ENCODE measurements at places on chromosomes 1 and 21.
A peak's percentile ranks its signal among the peaks of the same experiment; 100 is the strongest.

GRCh38 chr1:211938561-211938997 is 96.8 kb downstream of the INTS7 start:
- H3K27me3 ChIP-seq, result no peaks in the 10 kb centered on the region
- no peaks in the 10 kb centered on the region for H3K36me3 ChIP-seq
- DNase-seq, result no peak

- H3K27me3 ChIP-seq, result no peaks in the 10 kb centered on the region
- no peak overlapping the region for H3K27ac ChIP-seq
- no peaks in the 10 kb centered on the region for H3K36me3 ChIP-seq
- no peaks in the 10 kb centered on the region for H3K4me1 ChIP-seq
Measured at GRCh38 chr1:49098866-49099265, 322.2 kb upstream of the BEND5 start.

- H3K4me3 ChIP-seq, result no peak overlapping the region
- no peaks in the 10 kb centered on the region for H3K36me3 ChIP-seq
- H3K4me1 ChIP-seq, result no peaks in the 10 kb centered on the region
- no peak for DNase-seq
- no peaks in the 10 kb centered on the region for H3K27me3 ChIP-seq
Measured at GRCh38 chr1:117782056-117782455, 147.4 kb downstream of the GDAP2 start.

DNA sequence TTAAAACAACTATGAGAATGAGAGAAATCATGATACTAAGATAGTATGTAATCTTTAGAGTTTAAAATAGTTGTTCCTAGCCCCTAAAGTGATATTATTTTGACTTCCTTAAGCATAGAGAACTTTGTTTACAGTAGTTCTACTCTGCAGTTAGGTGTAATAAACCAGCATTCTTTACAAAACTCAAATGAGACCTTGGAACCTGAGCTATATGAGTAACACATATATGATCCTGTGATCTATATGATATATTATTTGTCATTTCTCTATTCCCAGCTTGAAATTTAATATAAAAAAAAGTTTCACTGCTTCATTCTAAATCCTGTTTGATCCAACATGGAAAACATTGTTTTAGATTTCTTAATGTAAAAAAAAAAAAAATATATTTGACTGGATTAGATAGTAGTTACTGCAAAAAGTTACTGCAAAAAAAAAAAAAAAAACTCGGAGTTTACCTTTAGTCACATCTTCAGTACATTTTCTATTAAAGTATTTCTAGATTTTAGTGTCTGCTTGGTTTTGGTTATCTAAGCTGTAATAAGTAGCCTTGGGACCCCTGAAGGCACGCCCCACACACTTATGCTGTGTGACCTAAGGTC is 463.8 kb downstream of the USP25 start:
- no peaks in the 10 kb centered on the region for H3K27me3 ChIP-seq
- H3K4me3 ChIP-seq, result no peak overlapping the region
- no peak for DNase-seq
- no peaks in the 10 kb centered on the region for H3K36me3 ChIP-seq

DNA sequence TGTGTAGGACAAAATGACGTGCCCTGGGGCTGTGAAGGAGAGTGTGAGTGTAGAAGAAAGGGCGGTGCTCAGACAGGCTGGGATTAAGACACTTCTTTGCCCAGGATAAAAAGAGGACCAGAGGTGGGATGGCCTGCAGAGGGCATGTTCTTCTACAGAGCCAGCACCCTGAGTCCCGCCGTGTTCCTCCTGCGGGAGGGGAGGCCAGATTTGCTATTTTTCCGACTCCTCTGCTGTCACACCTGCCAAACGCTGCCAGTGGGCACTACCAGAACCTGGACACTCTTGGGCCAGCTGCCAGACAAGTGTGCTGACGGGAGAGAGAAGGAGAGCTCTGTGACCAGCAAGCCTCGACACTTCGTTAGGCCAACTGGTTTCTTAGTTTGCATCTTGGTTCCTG is 206.4 kb downstream of the PLD5 start:
- no peak overlapping the region for H3K27ac ChIP-seq
- H3K4me1 ChIP-seq, result no peaks in the 10 kb centered on the region
- no peak for DNase-seq
- no peak overlapping the region for H3K4me3 ChIP-seq

DNA sequence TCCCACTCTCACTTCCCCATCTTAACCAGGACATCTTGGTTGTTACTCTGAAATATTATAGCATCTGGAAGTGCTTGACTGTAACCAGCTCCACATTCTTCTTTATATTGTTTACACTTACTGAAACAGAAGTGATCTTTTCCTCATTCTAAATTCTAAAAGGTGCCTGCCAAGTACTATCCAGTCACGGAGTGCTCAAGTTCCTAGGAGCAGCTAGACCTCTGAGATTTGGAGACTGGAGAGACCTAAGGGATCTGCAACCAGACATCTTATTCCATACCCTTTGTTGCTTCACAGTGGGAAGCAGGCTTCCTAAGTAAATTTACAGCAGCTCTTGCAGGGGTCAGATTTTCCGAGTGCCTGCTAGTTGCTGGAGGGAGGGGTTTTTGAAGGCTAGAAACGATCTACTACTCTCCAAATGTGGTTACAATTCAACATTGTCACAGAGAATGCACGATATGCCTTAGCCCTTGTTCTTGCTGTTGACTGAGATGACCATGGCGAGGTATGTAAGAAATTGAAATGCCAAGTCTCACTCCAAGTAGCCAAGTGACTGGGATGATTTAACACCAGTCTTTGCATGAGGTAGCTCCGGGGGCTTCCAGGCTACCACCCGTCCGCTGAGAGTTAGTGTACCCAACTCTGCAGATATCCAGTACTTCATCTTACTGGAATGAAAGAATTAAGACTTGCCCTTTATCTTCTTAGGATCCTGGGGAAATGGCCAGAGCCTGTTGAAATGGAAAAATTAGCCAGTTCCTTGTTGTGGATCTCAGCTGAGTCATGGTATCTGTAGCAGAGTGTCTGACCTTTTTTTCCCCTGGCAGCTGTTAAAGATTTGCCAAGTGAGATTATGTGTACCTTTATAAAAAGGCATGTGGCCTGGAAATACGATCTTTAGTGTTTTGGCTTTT is 150.8 kb downstream of the MAST2 start:
- H3K4me3 ChIP-seq, result no peak overlapping the region
- H3K27me3 ChIP-seq, result no peaks in the 10 kb centered on the region
- no peaks in the 10 kb centered on the region for H3K36me3 ChIP-seq

GRCh38 chr1:156392452-156392853 is 23.4 kb downstream of the RHBG start:
- H3K36me3 ChIP-seq, result no peaks in the 10 kb centered on the region
- peaks cover 20% of the 10 kb centered on the region for H3K4me1 ChIP-seq
- no peak overlapping the region for H3K27ac ChIP-seq
- no peak overlapping the region for H3K4me3 ChIP-seq

DNA sequence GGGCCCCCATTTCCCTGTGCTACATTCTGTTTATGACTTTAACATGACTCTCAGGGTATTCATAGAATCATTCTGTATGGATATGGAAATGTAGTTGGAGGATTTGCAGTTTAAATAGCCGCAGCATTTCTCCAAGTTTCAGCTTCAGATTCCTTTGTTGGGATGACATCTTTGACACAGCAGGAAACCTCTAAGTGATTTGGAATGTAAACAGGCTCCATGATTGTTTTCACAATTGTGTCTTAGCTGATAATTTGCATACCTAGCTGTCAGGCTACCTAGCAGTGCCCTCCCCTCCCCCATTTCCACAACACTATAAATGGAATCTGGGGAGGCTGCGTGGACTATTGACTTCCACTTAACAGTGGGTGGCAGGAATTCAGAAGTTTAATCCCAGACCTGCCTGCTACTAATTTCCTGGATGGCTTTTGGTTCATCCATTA is 290.2 kb downstream of the HLX start:
- DNase-seq, result peak; percentile 29
- no peaks in the 10 kb centered on the region for H3K27me3 ChIP-seq
- no peaks in the 10 kb centered on the region for H3K36me3 ChIP-seq
- H3K4me3 ChIP-seq, result no peak overlapping the region
- no peaks in the 10 kb centered on the region for H3K4me1 ChIP-seq

DNA sequence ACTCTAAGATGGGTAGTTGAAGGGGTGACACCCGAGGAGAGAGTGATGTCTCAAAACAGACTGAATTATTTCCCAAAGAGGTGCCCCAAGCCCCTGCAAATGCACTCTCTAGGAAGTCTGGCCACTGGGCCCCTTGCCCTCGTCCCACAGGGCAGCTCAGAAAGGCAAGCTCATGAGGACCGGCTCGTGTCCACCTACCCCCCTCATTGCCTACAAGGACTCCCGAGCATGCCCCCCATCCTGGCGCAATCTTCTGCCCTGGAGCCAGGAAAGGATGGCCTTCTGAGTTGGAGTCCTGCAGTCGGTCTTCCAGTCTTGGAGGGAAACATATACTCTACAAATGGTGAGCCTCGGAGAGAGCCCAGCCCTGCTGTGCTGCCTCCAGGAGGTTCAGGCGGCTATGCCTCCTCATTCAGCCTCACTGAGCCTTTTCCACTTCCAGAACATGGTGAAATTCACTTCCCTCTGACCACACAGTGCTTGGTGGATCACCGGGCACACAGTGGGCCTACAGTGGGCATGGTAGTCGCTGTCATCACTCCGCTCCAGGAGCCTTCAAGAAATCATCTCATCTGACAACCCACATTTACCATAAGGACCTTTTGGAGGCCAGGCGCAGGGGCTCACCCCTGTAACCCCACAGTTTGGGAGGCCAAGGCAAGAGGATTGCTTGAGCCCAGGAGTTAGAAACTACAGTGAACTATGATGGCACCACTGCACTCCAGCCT is 5.8 kb upstream of the WNT3A start:
- no peak for DNase-seq
- H3K4me3 ChIP-seq, result no peak overlapping the region
- no peaks in the 10 kb centered on the region for H3K36me3 ChIP-seq
- H3K4me1 ChIP-seq, result peaks cover 9% of the 10 kb centered on the region

- peaks cover 3% of the 10 kb centered on the region for H3K4me1 ChIP-seq
- no peaks in the 10 kb centered on the region for H3K27me3 ChIP-seq
- no peak overlapping the region for H3K27ac ChIP-seq
- H3K4me3 ChIP-seq, result no peak overlapping the region
Measured at GRCh38 chr1:110505596-110505995, 13.4 kb downstream of the KCNA10 start.

- no peaks in the 10 kb centered on the region for H3K36me3 ChIP-seq
- no peaks in the 10 kb centered on the region for H3K4me1 ChIP-seq
- no peak for DNase-seq
Measured at GRCh38 chr1:109996476-109996875, 11.9 kb downstream of the AHCYL1 start.

- no peaks in the 10 kb centered on the region for H3K4me1 ChIP-seq
- no peak overlapping the region for H3K4me3 ChIP-seq
- DNase-seq, result no peak
- no peaks in the 10 kb centered on the region for H3K36me3 ChIP-seq
- no peaks in the 10 kb centered on the region for H3K27me3 ChIP-seq
- H3K27ac ChIP-seq, result no peak overlapping the region
Measured at GRCh38 chr1:33740040-33740744, 123.7 kb upstream of the HMGB4 start.

DNA sequence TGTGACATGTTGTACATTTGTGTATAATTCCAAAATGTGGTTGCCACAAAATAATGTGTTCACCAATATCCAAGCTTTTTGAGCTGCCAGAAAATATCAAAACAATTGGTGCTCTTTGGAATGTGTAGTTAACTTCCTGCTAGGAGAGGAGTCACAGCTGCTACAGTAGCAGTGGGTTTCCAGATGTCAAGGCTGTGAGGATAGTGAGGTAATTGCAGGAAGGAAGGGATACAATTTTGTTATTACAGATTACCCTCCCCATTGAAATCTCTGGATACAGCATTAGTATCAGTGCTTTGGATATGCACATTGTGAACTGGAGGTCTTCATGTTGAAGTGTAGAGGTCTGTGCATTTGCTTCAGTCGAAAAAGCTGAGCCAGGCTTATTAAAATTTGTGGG is 253.2 kb downstream of the PTPRC start:
- DNase-seq, result no peak
- H3K36me3 ChIP-seq, result no peaks in the 10 kb centered on the region
- no peaks in the 10 kb centered on the region for H3K4me1 ChIP-seq
- no peaks in the 10 kb centered on the region for H3K27me3 ChIP-seq
- H3K4me3 ChIP-seq, result no peak overlapping the region

DNA sequence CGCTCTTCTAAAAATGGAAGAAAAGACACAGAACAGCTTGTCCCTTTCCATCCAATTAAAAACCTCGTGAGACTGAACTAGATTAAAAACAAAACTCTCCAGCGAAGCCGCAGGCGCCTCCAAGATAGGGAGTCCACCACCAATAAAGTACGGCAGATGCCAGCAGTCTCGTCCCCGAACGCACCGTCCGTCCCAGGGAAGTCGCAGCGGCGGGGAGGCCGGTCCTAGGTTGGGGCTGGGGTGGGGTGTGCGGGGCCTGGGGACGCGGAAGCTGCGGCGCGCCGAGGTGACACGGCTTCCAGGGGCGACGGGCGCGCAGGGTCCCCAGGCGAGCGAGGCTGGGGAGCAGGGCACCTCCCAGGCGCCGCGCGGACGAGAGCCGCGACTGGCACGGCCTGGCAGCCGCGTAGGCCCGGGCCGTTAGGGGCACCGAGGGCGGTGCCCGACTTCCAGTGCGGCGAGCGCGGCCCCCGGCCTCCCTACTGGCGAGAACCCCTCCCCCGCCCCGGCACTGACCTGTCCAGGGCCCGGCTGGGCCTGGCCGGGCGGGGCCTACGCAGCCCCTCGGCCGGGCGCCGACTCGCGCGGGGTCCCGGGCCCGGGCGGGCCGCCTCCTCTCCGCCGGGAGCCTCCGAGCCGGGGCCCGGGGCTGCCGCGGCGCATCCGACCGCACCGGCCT is 28.3 kb upstream of the A3GALT2 start:
- H3K4me1 ChIP-seq, result no peaks in the 10 kb centered on the region
- DNase-seq, result no peak
- no peaks in the 10 kb centered on the region for H3K36me3 ChIP-seq

GRCh38 chr1:22803833-22804232 is 93.2 kb downstream of the EPHB2 start:
- no peak for DNase-seq
- no peak overlapping the region for H3K4me3 ChIP-seq
- H3K4me1 ChIP-seq, result peaks cover 11% of the 10 kb centered on the region
- no peaks in the 10 kb centered on the region for H3K36me3 ChIP-seq

DNA sequence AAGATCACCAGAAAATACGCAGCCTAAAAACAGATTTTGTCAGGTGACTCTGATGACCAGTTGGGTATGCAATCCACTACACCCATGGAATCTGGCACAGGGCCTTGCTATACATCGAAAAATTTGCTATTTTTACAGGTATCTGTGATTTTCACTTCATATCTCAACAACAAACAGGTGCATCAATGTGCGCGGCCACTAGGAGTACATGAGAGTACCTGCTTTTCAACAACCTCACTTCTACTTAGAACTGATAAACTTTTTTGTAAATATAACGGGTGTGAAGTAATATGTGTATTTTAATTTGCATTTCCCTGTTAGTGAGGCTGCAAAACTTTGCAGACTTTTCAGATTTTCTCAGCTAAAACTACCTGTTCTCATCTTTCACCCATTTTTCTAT is 80.8 kb downstream of the SLC45A1 start:
- no peak overlapping the region for H3K27ac ChIP-seq
- no peak overlapping the region for H3K4me3 ChIP-seq
- H3K27me3 ChIP-seq, result no peaks in the 10 kb centered on the region
- no peaks in the 10 kb centered on the region for H3K36me3 ChIP-seq
